NCI-H2081 (cell line): ENCODE measurements at places on chromosomes 11 and 22.

- DNase-seq: no peak
Observed at GRCh38 chr11:8832571-8833260, 78.3 kb upstream of the AKIP1 start.

DNA sequence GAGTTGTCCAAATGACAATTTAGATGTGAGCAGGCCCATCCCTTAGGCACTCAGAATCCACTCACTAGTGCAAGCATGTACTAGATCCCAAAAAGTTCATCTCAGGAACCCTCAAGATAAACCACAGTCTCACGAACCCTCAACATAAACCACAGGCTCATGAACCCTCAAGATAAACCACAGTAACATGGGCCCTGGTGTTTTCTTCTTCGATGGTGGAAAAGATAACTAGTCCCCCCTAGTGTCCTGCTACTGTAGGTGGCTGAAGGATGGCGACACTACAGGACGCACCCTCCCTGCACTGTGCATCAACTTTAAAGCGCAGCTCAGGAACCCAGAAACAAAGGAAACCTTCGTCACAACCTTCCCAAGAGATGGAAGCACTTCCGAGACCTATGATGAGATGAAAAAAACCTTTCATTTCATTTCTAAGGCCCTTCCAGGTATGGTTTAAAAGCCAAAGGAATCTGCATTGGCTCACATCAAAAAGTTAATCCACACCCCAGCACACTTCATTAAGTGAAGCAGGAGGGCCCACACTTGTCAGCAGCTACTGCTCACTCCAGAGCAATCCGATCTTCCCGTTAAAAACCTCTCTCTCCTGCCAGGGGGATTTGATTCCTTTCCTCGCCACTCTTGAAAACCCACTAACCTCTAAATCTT is 2.4 kb downstream of the LARGE1 start:
- DNase-seq: no peak

DNA sequence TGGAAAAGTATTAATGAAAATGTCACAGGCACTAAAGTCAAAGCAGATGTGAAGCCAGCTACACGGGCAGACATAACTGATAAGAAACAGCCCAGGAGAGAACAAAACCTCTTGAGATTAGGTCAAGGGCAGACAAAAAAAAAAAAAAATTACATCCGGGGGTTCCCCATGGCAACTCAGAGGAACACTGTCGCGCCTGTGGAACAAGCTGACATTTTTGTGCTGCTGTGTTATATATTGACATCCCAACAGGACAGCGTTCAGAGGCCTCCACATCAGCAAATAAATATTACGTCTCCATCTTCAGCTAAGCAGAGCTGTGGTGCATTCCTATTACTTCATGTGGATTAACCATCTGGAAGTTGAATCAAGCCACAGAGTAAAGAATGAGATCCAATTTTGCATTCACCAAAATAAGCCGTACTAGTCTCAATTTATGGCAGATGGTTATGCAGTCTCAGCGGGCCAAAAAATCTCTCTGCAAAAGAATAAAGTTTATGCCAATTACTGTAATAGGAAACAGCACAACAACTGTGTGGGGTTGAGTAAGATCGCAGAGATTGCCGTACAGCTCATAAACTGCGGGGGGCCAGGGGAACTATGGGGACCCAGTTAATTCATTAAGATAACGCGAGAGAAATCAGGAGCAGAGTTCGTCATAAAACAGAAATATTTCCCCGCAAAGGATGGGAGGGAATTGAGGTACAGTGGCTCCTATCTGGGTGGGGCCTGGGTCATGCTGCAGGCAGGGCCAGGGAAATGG is 41.3 kb upstream of the MN1 start:
- DNase-seq: no peak

DNA sequence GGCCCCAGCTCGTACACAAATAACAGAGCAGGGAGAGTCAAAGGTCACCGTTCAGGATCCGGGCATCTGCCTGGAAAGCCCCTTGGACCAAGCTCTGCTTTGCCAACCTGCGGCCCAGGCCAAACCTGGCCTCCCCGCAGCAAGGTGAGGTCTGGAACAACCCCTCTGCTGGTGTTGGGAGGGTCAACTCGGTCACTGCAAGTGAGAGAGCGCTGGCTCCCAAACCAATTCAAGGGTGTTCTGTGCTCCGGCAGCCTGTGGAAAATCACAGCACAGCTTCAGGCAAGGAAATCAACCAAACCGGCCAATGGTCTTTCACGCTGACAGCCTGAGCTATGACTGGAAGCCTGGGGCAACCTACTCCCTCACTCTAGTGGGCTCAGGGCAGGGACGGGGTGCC is 63.4 kb downstream of the MYH9 start:
- no peak for DNase-seq

- DNase-seq: no peak
Observed at GRCh38 chr11:129700701-129701100, 114.9 kb upstream of the TMEM45B start.

DNA sequence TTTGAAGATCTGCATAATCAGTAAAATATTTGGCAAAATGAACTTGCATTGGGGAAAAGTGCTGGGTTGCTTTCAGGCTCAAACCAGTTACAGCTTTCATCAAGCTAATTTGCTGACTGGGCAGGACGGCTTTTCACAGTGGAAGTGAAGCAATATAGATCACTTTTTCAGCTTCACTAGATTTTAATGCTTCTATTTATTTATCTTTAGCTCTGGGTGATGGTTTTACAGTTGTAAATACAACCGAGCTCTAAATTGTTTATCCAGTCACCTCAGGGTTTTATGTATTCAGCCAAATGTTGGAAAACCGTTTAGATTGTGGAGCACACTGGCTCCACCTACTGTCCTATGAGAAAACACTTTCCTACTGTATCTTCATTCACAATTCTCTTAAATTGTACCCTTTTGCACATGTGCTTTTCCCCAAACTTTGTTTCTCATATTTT is 58.2 kb downstream of the ACER3 start:
- peak; percentile 74 for DNase-seq

DNA sequence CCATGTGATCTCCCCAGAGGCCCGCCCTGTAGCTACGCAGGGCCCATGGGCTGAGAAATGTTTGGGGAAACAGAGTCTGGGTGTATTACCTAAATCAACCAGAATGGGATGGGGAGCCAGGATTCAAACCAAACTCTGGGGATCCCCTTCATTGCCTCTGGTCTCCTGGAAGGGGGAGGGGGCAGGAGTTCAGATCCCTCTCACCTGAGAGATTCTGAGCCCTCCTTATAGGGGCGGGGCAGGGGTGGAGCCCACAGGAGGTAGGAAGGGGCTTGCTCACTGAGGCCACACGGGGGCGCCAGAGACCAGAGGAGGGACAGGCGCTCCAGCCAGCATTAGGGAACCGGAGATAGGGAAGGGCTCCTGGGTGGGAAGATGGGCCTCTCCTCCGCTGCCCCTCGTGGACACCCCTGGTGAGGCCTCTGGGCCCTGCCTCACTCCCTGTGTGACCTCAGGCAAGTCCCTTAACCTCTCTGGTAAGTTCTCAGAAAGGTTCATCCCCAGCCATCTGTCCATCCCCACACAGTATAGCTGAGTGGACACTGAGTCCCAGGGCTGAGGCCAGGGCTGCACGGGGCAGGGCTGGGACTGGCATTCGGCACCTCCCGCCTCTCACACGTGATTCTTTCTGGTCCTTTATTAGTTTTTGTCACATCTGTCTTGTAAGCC is 2.7 kb upstream of the CDC42BPG start:
- peak; percentile 94 for DNase-seq

DNA sequence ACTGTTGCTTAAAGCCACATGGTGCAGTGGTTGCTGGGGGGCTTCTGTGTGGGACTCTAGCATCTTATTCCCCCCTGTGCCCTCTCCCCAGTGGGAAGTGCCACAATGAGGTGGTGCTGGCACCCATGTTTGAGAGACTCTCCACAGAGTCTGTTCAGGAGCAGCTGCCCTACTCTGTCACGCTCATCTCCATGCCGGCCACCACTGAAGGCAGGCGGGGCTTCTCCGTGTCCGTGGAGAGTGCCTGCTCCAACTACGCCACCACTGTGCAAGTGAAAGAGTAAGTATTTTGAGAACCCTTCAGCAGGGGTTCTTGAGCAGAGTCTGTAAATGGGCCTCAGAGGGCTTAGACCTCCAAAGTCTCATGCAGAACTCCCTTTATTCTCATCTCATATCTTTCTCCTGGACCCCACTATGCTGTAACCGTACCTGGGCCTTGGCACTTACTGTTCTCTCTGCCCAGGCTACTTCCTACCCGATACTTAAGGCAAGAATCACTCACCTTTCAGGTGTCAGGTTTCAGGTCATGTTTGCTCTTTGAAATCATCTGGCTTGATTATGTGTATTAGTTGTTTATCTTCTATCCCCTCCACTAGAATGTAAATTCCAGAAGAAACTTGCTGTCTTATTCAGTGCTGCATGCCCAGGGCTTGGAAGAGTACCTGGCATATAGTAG is 32.4 kb downstream of the PIK3IP1 start:
- no peak for DNase-seq

- DNase-seq: no peak
Observed at GRCh38 chr11:79269611-79270307, 171.1 kb downstream of the TENM4 start.

- no peak for DNase-seq
Observed at GRCh38 chr11:1559111-1559951, 12.7 kb downstream of the DUSP8 start.

GRCh38 chr22:27627444-27627833 is 174.1 kb downstream of the MN1 start:
- no peak for DNase-seq

DNA sequence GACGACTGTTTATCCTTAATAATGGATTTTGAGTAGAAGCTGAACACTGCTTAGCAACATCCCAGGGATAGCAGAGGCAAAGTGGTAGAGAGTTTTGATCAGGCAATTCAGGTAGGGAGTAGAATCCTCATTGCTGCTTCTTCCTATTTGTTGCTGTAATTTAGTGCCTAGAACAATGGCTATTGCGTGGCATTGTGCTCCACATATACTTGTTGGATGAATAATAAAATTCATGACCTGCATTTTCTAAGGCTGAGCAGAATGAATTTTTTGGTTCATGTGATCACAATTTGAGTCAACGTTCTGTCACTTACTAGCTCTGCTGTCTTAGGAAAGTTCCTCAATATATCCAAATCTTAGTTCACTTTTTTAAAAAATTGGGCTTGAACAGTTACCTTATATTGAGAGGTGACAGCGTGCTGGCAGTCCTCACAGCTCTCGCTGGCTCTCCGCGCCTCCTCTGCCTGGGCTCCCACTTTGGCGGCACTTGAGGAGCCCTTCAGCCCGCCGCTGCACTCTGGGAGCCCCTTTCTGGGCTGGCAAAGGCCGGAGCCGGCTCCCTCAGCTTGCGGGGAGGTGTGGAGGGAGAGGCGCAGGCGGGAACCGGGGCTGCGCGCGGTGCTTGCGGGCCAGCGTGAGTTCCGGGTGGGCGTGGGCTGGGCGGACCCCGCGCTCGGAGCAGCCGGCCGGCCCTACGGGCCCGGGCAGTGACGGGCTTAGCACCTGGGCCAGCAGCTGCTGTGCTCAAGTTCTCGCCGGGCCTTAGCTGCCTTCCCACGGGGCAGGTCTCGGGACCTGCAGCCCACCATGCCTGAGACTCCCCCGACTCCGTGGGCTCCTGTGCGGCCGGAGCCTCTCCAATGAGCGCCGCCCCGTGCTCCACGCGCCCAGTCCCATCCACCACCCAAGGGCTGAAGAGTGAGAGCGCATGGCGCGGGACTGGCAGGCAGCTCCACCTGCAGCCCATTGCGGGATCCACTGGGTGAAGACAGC is 350.6 kb downstream of the ETS1 start:
- no peak for DNase-seq

- DNase-seq: no peak
Observed at GRCh38 chr11:122509091-122509490, 146.4 kb upstream of the UBASH3B start.

DNA sequence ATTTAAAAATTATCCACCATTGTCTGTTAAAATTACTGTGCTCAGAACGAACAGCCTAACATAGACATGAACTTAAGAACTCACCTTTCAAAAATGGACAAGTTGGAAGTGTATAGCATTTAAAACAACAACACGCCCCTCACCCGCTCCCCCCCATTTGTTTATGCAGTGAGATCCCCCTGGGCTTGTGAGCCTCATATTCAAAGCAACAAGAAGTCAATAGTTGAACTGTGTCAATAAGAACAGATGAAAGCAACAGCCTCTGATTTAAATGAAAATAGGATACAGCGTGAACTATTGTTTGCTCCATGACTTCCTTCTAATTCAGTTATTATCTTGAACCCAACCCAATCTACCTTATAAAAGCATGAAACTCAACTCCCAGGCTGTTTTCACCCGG is 314.2 kb downstream of the BLID start:
- no peak for DNase-seq

- DNase-seq: no peak
Observed at GRCh38 chr11:111378861-111379601, at the start of gene POU2AF1. TSS of gene POU2AF1 (minus strand) at chr11:111379275. CDS start at chr11:111379177, 98 bp downstream.

- no peak for DNase-seq
Observed at GRCh38 chr11:121961321-121961801, 154.7 kb downstream of the BLID start.

DNA sequence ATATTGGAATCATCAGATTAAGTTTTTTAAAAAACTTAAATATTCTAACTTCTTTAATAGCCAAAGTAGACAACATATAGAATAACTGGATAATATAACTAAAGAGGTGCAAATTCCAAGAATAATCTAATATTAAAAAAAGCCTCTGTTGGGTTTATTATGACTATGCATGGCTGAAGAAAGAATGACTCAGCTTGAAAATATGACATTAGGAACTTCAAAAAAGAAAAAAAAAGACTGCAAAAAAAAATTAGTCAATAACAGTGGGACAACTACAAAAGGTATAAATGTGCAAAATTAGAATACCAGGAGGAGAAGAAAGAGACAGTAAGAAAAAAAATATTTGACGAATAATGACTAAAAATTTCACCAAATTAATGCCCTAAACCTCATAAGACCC is 1178.0 kb downstream of the JRKL start:
- DNase-seq: no peak

- DNase-seq: peak; percentile 32
Observed at GRCh38 chr11:59206635-59207034, 6.1 kb downstream of the MPEG1 start.

DNA sequence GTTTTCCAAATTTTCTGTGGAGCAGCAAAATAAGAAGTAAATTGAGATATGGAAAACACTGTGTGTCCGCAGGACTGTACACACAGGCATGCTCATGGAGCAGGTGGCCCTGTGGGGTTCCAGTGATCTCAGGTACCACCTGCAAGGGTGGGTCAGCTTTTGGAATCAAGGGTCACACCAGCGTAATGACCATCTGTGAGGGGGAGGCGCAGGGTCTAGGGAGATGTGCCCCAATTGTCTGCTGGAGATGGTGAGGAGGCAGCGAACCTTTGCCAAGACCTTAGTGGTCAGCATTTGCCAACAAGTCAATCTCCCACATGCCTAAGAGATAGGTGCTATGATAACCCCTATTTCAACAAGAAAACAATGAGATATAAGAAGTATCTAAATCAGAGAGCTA is 49.4 kb downstream of the SHANK2 start:
- no peak for DNase-seq

- no peak for DNase-seq
Observed at GRCh38 chr22:38132136-38132535, 21.7 kb upstream of the BAIAP2L2 start.

- peak; percentile 31 for DNase-seq
Observed at GRCh38 chr11:120564573-120565311, 53.2 kb downstream of the GRIK4 start.

- no peak for DNase-seq
Observed at GRCh38 chr22:38489561-38490145, 16.5 kb downstream of the DDX17 start.

- peak; percentile 40 for DNase-seq
Observed at GRCh38 chr11:86931548-86932258, 23.5 kb downstream of the FZD4 start.

GRCh38 chr11:85444479-85444878 is 182.7 kb downstream of the DLG2 start:
- no peak for DNase-seq

- DNase-seq: no peak
Observed at GRCh38 chr22:42281284-42281683, 10.8 kb upstream of the TCF20 start.

GRCh38 chr22:39877079-39877845 is 16.3 kb downstream of the ENTHD1 start:
- no peak for DNase-seq
